ENCODE measurements at places on chromosomes 1 and 21.

DNA sequence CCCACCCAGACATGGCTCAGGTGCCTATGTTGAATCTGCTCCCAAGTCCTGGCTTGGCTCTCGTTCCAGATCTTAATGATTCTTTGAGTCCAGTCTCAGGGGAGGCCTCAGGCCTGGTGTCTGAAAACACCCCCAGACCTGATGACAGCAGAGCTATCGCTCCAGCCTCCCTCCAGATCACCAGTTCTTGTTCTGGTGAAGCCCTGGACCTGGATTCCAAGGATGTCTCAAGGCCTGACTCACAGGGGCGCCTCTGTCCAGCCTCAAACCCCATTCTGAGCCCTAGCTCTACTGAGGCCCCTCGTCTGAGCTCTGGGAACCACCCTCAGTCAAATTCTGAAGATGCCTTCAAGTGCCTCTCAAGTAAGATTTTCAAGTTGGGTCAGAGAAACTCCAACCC, 11.4 kb downstream of the MROH7 start:
- DNase-seq: no peak

- DNase-seq: no peak
Observed at GRCh38 chr1:68805097-68805641, 308.3 kb upstream of the DEPDC1 start.

- no peak for DNase-seq
Observed at GRCh38 chr1:227070638-227071285, 130.7 kb downstream of the COQ8A start.

DNA sequence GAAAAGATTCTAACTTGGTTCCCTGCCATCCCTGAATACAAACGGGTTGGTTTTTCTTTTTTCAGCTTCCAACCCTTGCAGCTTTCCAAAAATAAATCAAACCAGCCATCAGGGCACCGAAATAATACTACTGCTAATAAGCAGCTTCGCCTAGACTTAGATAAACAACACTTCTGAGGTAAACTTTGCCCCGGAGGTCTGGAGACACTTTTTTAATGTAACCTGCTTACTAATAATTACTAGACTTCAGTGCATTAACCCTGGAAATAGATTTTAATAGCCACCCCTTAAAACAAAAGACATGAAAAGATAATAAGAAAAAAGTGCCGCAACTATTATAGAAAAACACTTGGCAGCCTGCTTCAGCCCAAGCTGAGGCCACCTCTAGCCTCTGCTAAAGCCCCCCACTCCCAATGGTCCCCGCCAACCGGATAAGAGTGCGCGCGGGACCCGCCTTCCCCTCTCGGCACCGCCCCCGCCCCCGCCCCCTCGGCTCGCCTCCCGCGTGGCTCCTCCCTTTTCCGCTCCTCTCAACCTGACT, 405 bp upstream of the GADD45A start:
- DNase-seq: no peak

GRCh38 chr1:44225761-44226160, 12.5 kb downstream of the DMAP1 start:
- no peak for DNase-seq

DNA sequence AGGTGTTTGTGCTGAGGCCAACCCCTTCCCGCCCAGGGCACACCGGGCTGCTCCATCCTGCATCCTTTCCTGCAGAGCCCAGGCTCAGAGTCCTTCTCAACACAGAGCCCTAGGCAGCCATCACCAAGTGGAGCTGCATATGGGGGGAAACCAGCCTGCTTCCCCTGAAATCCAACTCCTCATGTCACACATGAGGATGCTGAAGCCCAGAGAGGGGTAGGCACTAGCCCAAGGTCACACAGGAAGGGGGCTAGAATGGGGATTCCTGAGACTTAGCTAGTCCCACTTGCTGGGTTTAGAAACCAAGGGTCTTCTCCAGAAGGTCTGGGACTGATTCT, 5.5 kb upstream of the TNFRSF1B start:
- DNase-seq: no peak

DNA sequence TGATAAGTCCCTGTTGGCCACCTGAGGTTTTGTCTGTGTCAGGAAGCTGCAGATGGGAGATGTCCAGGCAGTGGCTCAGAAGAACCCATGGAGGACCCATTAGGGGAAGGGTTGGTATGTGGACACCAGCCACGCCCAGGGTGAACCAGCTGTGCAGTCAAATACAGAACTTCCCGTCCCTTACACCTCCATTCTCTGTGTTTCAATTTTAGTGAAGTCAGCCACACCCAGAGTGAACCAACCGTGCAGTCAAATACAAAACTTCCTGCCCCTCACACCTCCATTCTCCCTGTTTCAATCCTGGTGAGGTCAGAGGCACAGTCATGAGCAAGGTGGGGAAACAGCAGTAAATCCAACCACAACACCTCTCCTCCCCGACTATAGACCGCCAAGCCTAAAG, 27.4 kb downstream of the BACE2 start:
- DNase-seq: no peak
